Kidney glomerular epithelial cell (primary cell): ENCODE measurements at places on chromosomes 5 and 9.

DNA sequence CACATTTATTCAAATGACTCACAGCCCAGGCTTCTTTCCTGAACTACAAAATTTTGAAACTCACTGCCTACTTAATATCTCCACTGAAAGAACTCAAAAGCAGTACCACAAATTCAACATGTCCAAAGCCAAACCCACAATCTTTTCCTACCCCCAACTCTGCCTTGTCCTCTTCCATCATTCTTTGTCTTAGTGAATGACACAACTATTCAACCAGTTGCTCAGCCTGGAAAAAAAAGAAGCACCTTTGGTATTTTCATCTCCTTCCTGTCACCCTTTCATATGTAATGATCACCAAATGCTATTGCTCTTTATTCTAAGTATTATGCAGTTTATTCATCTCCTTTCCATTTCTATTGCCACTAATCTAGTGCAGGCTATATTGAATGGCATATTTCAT is 216.3 kb downstream of the TMEM232 start:
- no peak for DNase-seq

- DNase-seq: no peak
Observed at GRCh38 chr5:123868267-123868666, 356.3 kb downstream of the CSNK1G3 start.

GRCh38 chr5:90866915-90867731 is 308.5 kb downstream of the ADGRV1 start:
- no peak for DNase-seq

DNA sequence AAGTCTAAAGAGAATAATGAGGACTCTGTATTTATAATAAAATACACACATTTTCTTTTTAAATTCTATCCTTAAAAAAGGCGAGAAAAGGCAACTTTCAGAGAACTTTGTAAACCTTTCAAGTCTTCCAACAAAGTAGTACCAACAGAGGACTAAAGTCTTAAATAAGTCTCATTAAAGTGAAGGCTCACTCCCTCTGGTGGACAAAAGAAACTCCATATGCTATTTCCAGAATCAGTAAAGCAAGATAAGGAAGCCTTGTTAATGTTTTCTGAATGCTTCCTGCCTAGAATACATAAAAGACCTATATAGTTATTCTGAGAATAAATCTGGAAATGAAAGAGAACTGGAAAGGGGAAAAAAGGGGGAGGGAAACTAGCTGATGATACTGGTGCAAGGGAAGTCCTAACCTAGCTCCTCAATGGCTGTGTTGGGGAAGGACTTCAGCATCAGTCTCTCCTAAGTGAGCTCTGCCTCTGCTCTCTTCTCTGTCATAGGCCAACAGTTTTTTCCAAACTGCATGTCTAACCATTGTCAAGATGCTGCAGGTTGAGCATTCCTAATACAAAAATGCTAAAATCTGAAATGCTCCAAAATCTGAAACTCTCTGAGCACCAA is 7.2 kb downstream of the HMGCS1 start:
- peak; percentile 65 for DNase-seq

GRCh38 chr9:82152181-82152580 is 163.6 kb downstream of the SPATA31D1 start:
- peak; percentile 83 for DNase-seq

GRCh38 chr5:138706655-138707480 is 46.4 kb upstream of the CTNNA1 start:
- DNase-seq: peak; percentile 44

DNA sequence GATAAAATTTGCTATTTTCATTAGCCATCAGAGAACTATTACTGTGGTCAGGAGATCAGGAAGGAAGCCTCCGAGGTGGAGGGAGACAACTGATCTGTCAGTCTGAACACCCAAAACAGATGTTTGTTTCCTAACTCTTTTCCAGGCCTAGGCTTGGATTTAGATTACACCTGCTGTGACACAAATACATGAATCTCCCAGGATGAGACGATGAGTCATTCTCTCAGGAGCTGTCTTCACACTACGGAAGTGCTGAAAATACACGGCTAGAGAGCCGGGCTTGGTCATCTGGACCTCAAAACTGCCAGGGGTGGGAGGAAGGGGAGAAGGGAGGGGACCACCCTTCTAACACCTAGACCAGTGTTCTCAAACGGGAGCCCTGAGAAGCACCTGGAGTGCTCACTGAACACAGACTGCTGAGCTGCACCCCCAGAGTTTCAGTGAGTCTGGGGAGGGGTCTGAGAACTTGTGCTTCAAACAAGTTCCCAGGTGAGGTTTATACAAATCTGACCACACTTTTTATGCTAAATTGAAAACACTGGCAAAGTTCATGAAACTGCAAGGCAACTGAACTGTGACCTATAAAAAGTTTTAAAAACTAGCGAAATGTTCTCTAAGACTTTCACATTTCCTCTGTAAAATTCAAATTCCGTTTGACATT is 80.3 kb upstream of the EQTN start:
- DNase-seq: no peak

- DNase-seq: no peak
Observed at GRCh38 chr9:28320616-28321015, 747.3 kb upstream of the C9orf72 start.

- DNase-seq: no peak
Observed at GRCh38 chr9:92723801-92724323, 40.8 kb downstream of the BICD2 start.

GRCh38 chr9:4984171-4984620 is 876 bp upstream of the JAK2 start:
- DNase-seq: peak; percentile 53

GRCh38 chr5:169036079-169036805 is 264.7 kb downstream of the SLIT3 start:
- no peak for DNase-seq

DNA sequence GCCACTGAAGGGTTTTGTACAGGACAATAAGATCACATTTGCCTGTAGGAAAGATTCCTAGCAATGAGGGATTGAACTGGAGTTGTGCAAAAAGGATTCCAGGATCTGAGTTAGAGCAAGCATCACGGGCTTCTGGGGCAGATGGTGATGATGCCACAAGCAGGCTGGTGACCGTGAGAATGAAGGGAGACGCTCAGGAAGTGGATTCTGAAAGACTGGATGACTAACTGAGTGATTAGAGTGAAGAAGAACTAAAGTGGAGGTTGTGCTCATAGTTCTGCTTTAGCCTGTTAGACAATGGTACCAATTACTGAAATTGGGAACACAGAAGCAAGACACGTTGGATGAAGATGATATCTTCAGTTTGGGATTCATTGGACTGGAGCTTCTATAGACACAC is 168.2 kb downstream of the CD180 start:
- no peak for DNase-seq

DNA sequence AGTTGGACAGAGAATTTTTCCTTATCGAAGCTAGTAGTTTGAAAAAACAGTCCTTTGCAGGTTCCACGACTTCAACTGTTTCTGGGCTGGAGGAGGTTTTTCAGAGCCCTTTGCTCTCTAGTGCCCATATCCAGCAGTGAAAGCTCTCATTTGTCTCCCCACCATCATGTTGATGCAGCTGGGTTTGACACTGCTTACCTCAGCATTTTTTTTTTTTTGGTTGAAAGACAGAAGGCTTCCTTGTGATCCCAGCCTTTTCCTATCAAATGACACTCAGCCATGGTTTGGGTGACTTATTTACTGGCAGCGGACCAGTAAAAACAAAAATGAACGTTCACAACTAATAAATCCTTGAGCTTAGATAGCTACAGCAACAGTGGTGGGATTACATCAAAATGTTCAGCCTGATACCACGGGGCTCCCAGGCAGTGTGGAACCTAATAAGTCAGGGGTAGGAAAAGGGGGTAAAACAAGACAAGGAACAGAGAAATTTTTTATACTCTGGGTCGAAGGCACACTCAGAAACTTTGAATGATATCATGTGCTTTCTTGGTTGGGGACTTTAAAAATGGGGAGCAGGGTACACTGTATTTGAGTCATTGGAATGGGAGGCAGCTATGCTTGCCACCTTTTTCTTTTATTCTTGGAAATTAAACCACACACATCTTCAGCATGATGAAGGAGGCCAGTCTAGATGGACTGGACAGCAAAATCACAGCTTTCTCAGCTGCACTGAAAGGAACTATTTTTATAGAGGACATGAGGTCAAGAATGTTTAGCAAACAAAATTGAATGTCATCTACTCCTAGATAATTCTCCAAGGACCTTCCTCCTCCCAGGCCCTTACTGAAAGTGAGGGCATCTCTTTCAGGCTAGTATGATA is 308.9 kb upstream of the MPDZ start:
- DNase-seq: no peak

DNA sequence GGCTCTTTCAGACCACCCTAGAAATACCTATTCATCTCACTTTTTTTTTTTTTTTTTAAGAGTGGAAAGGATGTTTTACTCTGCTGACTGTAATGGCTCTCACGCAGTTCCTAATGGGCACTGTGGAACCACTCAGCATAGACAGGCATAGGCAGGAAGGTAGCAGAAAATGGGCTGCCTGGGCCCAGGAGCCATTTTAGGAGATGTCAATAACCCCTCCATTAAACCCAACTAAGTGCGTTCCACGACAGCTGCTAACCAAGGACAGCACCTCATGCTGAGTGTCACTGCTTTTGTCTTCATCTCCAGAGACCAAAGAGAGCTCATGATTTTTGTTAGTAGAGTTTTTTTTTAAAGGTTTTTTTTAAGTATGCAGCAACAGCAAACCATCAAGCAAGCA is 15.3 kb downstream of the MAP1B start:
- no peak for DNase-seq
